ENCODE measurements at places on chromosomes 16 and 17.
A peak's percentile ranks its signal among the peaks of the same experiment; 100 is the strongest.

- no peak for DNase-seq
Measured at GRCh38 chr16:58485184-58485887, 14.6 kb upstream of the NDRG4 start.

GRCh38 chr16:69397821-69398521 lies 12.2 kb upstream of the TERF2 start:
- peak; percentile 62 for DNase-seq

- DNase-seq: no peak
Measured at GRCh38 chr17:79811868-79812352, 15.0 kb upstream of the CBX8 start.

DNA sequence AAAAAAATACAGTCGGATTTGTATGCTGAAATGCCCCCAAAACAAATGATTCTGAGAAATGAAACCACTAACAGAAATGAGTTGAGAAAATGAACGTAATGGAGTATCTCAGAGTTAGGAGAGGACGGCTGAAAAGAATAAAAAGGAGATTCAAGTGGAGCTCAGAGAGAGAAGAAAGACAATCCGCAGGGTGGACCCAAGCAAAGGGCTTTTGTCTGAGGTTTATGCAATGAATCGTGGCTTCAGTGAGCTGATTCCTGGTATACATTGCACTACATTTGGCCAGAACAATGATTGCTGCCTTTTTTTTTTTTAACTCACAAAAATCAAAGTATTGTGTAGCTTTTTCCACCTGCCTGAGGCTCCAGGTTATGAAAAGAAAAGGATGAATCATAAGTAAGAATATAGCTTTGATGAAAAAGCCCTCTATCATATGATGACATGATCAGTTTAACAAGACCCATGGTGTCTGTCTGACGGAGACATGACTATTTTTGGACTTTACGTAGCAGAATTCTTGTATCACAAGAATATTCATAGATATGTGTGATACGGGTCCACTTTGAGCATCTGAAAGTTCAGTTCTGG lies 4.4 kb upstream of the MED9 start:
- DNase-seq: peak; percentile 55

- no peak for DNase-seq
Measured at GRCh38 chr17:79953335-79953734, 82.3 kb downstream of the TBC1D16 start.

- no peak for DNase-seq
Measured at GRCh38 chr16:56068314-56068713, 123.0 kb upstream of the GNAO1 start.

GRCh38 chr16:13168091-13168572 lies 266.7 kb downstream of the SHISA9 start:
- no peak for DNase-seq

- DNase-seq: no peak
Measured at GRCh38 chr16:27624154-27625049, 74.5 kb downstream of the KATNIP start.

- DNase-seq: no peak
Measured at GRCh38 chr16:20871258-20871657, 28.9 kb downstream of the DCUN1D3 start.

DNA sequence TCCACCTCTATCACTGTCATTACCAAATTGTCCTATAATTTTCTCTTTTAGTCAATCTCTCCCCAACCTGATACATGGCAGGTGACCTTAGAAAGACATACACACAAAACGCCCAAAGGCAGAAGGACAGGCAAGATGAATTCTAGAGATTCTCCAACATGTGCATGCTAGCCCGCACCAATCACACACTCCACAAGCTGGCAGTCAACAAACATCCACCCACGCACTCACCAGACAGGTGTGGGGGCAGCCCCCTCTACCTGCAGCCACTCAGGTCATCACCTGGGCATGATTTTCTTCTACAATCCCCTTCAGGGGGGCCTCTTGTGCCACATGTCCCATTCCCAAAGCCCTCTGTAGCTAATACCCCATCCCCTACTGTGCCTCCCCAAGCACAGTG lies 9.5 kb downstream of the MPP2 start:
- DNase-seq: no peak

GRCh38 chr17:41211845-41212466 lies 14.5 kb upstream of the KRTAP9-2 start:
- DNase-seq: no peak

GRCh38 chr17:20059728-20060188 lies 50.6 kb downstream of the SPECC1 start:
- DNase-seq: no peak

- DNase-seq: no peak
Measured at GRCh38 chr16:83652943-83653342, 154.8 kb upstream of the HSBP1 start.

DNA sequence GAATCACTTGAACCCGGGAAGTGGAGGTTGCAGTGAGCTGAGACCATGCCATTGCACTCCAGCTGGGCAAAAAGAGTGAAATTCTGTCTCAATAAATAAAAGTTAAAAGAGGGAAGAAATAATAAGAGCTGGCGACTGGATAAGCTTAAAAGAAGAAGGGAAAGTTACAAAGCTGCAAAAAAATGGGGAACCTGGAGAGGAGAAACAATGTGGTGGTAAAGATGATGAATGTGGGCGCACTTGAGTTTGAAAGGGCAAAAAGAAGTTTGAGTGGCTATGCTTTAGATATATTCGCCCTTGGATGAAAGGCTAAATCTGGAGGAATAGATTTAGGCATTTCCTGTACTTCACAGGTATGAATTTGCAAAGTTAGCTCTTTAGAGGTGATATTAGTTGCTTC lies 53.0 kb upstream of the YPEL2 start:
- DNase-seq: no peak

DNA sequence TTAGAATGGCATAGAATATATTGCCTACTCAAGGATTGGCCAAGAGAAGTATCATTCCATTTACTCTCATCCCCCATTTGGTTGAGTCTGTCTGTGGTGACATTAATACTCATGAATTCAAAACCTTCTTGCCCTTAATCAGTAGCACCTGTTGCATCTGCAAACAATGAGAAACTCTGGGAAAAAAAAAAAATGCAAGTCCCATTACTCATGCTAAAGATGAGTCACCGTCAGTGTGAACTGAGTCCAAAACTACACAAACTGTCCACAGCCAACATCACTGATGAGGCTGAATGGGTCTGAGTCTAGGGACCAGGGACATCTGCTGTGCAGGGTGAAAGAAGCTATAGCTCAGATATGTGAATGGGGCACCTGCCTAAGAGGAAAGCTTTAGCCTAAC lies 96.9 kb upstream of the ADAMTS18 start:
- DNase-seq: no peak

GRCh38 chr16:20023190-20023589 lies 50.5 kb downstream of the GPR139 start:
- no peak for DNase-seq

- no peak for DNase-seq
Measured at GRCh38 chr17:37818689-37819088, 73.8 kb upstream of the HNF1B start.

DNA sequence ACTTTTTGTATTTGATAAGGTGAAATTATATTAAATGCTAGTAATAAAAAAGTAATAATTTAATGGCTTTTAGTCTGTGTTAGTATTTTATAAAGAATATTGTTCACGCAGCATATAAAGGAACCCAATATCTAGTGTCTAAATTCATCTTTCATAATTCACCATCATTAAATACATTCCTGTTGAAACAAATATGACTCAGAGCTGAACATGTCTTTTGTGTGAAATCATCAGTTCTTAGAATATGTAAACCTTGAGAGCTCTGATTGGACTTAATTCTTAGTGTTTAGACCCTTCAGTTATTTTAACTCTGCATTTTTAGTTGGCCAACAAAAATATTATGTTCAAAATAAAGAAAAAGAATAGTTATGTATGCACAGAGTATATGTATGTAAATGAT lies 71.8 kb downstream of the ABHD15 start:
- DNase-seq: no peak

Data from HAP-1 (cell line).